ENCODE measurements at places on chromosomes 3 and 15.

- DNase-seq, result no peak
These were observed 63.9 kb downstream of the ADCY5 start for GRCh38 chr3:123385001-123385401.

GRCh38 chr3:154059833-154060232 lies 61.4 kb upstream of the ARHGEF26 start:
- no peak for DNase-seq

DNA sequence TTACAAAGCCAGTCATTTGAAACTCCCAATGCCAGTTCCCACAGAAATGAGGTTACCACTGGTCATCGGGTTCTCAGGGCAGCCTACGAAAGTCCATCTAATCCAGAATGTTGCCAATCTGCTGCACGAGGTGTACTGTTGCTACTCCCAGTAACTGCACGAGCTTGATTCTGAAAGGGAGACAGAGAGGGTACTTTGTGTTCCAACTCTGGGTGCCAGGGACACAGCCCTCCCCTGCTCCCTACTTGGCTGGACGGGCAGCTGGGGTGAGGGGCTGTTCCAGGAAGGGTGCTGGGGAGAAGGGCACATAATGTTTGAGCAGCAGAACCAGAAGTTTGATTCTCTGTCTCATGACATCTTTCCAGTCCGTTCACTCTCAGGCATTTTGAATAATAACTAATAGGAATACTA lies 27.1 kb upstream of the OSBPL11 start:
- no peak for DNase-seq

GRCh38 chr3:146128939-146129338 lies 32.0 kb downstream of the PLOD2 start:
- no peak for DNase-seq

- DNase-seq, result no peak
These were observed 2.3 kb downstream of the EOGT start for GRCh38 chr3:69011096-69011730.

DNA sequence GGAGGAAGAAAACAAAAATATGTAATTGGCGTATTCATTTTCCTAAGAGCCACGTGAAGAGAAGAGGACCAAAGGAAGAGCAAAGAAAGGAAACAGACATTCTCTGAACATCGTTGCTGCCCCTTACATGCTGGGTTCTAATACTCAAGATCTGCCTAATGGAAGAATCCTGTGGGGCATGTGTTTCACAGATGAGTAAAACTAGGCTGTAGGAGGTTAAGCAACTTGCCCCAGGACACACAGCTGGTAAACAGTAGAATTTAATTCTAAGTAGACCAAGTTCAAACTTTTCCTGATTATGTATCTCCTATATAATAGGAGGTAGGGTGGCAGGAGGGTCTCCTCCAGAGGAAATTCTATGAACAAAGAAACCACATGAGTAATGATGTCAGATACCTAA lies 106.1 kb upstream of the TNFAIP8L3 start:
- no peak for DNase-seq

- peak; percentile 30 for DNase-seq
These were observed 453 bp downstream of the ZDHHC23 start for GRCh38 chr3:113948015-113948917.

DNA sequence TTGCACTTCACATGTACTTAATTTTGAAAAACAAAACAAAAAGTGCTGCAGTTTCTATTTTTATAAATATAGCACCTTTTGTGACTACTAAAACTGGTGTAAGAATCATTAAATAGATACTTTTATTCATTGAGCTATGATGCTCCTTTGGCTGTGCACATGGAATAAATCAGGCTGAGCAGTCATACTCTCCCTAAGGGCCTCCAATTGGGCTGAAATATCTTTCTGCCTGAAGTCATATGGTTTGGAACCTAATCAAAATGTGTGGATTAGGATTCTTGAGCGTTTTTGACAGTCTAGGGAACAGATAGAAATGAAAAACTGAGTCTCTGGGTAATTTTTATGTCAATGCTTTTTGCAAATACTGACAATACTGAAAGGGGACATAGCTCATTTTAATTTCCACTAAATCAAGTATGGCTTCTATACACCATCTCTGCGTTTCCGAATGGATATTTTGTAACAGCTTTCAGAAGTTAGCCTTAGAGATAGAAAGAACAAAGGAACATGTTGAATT lies 392.2 kb upstream of the ROBO1 start:
- no peak for DNase-seq

DNA sequence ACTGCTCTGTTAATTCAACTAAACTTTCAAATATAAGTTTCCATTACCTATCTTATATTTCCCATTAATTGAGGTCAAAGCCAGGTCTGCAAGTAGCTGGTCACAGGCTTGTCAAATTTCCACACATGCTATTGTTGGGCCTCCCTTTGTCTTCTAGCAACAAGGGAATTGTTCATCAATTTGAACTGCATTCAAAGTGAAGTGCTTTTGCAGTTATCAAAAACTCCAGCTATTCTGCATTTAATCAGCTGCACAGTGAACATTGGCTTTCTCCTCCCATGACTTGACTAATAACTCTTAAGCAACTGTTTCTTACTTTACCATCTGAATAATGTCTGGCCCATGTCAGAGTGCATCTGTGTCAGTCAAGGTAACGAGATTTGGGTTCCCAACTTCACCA lies 198.4 kb downstream of the KCNH8 start:
- DNase-seq, result no peak
